ENCODE measurements at places on chromosomes 7 and 10.

DNA sequence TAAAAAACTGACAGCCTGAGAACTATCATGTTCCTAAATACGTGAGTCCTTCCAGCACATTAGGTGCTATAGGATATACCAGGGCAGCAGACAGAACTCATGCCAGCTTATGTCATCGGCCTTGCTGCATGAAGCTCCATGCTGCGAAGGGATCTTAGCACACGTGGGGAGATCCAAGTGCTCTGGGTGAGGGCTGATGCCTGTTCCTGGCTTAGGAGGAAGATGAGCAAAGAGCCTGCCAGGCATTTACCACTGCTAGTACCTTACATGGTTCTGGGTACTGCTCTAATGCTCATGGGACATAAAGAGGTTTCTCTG, 43.2 kb downstream of the SVIL start:
- no peak for DNase-seq

DNA sequence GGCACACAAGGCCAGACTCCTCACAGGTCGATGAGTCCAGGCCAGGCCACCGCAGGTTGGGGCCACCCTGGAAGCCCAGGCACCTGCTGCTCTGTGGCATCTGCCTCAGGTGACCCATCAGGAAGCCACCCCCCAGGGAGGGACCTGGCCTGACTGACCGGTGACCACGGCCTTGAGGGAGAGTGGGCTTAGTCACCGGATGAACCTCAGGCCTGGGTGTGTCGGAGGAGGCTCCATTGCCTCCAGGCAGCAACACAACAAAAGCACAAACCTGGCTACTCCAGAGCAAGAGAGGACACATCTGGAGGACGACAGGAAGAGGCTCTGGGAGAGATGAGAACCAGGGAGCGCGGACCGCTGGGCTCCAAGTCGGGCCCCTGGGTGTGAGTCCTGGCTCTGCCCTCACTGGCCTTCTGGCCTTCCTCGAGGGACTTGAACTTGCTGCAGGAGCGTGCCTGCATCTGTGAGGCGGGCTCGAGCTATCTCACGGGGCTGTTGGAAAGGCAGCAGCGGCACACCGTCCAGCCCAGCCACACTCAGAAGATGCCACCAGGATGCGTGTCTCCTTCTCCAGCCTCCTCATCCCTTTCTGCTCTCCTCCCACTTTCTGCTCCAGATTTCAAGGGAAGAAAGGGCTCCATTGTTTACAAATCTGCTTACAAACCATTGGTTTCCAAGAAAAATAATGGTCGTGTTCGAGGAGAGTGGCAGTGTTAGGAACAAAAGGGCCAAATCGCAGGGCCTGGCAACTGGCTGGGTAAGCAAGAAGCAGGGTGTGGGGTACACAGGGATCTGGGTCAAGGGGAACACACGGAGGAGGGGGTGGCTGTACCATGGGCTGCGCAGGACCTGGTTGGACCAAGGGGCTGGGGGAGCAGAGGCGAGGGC, 152.9 kb downstream of the ADAM12 start:
- DNase-seq = no peak

GRCh38 chr7:78261302-78261701, 462.7 kb downstream of the PHTF2 start:
- no peak for DNase-seq

- DNase-seq = no peak
These were observed 2.6 kb upstream of the ZNF438 start for GRCh38 chr10:31034098-31034909.

DNA sequence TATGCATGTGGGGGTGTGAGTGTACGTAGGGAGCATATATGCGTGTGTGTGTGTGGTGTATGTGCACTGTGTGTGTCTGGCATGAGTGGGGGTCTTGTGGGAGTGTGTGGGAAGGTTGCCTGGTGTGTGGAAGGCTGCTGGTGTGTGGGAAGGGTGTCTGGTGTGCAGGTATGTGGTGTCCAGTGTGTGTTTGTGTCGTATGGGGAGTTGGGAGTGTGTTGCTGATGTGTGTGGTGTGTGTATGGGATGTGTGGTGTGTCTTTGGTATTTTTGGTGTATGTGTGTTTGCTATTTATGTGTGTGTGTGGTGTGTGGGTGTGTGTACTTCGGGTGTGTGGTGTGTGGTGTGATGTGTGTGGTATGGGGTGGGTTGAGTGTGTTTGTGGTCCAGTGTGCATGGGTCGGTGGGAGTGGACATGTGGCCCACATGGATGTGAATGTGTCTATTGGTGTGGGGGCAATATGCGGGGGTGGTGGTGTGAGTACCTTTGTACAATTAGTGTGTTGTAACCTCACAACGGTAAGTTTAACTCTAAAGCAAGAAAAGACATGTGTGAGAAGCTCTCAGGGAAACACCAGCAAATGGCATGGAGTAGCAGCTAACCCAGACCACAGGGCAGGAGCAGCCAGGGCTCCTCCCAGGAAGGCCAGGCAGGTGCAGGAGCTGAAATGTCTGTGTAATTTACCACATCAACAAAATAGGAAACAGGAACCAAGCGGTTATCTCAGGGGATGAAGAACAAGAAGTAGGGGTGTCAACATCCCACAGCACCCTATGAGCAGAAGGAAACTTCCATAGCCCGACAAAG, 11.9 kb downstream of the ANTXRL start:
- DNase-seq = no peak

Measured in CD4-positive, alpha-beta T cell treated with Interferon alpha-2 for 1 hour (primary cell).